SW 1271 (cell line): ENCODE measurements at places on chromosomes 7 and 10.

GRCh38 chr10:102504179-102504975 lies 605 bp downstream of the SUFU start:
- DNase-seq, result peak; percentile 9

GRCh38 chr7:155466142-155466813 lies 8.3 kb downstream of the EN2 start:
- DNase-seq, result no peak

GRCh38 chr10:100743626-100744135 lies 1.7 kb upstream of the PAX2 start:
- peak; percentile 33 for DNase-seq

DNA sequence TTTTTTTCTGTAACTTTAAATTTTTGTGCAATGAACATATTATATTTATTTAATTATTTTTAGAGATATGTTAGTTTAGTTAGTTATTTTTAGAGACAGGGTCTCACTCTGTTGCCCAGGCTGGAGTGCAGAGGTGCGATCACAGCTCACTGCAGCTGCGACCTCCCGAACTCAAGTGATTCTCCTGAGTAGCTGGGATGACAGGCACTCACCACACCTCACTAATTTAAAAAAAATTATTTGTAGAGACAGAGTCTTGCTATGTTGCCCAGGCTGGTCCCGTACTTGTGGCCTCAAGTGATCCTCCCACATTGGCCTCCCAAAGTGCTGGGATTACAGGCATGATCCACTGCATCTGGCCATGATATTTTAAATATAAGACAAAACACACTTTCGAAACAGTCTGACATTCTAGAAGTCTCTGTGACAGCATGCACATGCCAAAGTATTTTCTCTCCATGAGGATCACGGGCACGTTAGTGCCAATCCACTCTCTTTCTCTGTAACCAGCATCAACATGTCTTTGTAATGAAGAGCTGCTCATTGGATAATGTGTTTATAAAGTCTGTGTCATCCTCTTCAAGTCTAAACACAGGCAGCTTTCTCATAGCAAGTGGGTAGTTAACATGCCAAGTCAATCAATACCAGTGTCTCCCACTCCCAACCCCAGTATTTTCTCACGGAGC lies 137.4 kb downstream of the GLI3 start:
- DNase-seq, result no peak

DNA sequence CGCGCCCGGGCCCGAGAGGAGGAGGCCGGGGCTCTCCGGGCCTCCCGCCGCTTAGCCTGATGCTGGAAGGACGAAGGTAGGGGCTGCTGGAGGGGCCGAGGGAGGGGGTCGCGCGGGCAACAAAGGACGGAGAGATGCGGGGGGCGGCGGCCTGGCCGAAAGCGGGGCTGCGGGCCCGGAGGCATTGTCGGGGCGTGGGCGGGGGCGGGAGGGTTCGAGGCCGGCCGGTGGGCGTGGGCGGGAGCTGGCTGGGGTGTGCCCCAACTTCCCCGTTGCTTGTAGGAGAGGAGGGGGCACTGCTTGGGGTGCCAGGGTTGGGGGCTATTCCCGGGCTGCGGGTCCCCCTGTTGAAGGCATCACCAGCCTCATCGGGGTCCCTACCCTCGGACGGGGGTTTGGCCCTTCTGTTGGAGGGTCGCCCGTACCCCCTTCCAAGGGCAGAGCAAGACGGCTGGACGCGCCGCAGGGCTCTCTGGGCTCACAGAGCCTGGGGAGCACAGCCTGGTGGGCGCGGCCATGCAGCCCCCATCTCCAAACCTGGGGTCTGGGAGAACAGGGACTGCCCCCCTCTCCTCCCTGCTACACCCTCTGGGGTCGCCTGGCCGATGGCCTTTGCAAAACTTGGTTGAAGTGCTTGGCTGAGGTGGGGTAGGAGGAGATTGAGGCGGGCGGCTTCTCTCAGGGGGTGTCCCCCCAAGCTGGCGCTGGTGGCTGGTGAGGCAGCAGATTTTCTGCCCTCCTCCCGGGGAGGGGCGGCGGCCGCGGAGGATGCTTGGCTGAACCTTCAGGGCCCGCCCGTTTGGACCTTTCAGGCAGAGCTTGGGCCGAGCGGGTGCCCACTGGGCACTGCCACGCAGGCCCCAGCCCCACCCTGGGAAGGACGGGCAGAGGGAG lies 699 bp downstream of the CLIP2 start:
- DNase-seq, result peak; percentile 26
